ENCODE measurements at places on chromosomes 7 and 10.

DNA sequence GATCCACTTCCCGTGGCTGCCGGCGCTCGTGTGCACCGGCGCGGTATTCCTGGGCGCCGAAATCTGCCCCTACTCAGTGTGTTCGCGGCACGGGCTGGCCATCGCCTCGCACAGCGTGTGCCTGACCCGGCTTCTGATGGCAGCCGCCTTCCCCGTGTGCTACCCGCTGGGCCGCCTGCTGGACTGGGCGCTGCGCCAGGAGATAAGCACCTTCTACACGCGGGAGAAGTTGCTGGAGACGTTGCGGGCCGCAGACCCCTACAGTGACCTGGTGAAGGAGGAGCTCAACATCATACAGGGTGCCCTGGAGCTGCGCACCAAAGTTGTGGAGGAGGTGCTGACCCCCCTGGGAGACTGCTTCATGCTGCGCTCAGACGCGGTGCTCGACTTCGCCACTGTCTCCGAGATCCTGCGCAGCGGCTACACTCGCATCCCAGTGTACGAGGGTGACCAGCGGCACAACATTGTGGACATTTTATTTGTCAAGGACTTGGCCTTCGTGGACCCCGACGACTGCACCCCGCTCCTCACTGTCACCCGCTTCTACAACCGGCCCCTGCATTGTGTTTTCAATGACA lies 1.3 kb downstream of the CNNM1 start:
- peak; percentile 14 for DNase-seq

GRCh38 chr10:49744091-49744685 lies 17.9 kb downstream of the OGDHL start:
- DNase-seq, result no peak

- DNase-seq, result no peak
Measured at GRCh38 chr7:103919272-103919868, 70.1 kb downstream of the RELN start.

- no peak for DNase-seq
Measured at GRCh38 chr7:42978496-42978895, 46.3 kb downstream of the MRPL32 start.

DNA sequence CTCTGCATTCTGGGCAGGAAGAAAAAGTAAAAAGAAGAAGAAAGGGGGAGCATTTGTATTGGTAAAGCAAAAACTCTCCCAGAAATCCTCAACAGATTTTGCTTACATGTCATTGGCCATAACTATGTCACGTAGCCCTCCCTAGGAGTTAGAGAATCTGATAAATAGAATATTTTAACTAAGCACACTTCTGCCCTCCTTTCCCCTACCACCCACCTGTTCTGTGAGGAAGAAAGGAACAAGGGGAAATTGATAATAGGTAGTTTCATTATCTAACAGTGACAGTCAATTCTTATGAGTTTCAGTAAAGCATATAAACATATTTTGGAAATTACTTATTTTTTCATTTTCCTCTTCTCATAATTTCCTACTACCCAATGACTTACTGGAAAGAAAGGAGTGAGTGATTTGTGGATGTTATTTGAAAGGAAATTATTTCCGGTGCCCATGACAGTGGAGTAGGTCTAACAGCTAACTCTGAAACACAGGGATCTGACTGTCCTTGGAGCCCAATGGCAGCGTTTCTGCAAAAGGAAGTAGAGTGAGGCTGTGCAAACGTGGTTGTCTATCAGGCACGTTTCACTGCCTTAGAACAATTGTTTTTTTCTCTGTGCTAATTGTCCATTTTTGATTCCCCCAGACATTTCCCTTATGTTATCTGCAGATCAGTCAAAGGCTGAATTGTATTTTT lies 128.6 kb upstream of the MDFIC start:
- peak; percentile 23 for DNase-seq

DNA sequence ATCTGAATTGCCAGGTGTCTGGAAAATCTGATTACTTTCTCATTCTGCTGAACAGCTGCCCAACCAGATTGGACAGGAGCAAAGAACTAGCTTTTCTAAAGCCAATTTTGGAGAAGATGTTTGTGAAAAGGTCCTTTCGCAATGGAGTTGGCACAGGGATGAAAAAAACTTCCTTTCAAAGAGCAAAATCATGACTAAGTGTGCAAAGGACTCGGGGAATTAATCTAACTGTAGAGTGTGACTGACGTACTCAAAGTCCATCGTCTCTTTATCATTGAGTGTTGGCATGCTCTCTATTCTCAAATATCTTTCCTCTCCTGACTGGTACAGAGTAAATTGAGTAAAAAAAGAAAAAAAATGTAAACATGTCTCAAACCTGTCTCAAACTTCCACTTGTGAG lies 3.3 kb downstream of the NPS start:
- no peak for DNase-seq

DNA sequence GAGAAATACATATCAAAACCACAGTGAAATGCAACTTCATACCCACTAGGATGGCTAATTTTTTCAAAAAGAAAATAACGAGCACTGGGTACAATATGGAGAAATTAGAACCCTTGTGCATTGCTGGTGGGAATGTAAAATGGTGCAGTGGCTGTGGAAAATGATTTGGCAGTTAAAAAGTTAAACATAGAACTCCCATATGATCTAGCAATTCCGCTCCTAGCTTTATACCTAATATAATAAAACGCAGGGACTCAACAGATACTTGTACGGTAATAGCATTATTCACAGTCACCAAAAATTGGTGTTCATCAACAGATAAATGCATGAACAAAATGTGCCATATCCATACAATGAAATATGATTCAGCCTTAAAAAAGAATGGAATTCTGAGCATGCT lies 58.8 kb upstream of the PLPP4 start:
- no peak for DNase-seq

- DNase-seq, result no peak
Measured at GRCh38 chr7:25349283-25350017, 121.2 kb upstream of the NPVF start.

- DNase-seq, result no peak
Measured at GRCh38 chr10:68462536-68462935, 9.2 kb downstream of the DNA2 start.

DNA sequence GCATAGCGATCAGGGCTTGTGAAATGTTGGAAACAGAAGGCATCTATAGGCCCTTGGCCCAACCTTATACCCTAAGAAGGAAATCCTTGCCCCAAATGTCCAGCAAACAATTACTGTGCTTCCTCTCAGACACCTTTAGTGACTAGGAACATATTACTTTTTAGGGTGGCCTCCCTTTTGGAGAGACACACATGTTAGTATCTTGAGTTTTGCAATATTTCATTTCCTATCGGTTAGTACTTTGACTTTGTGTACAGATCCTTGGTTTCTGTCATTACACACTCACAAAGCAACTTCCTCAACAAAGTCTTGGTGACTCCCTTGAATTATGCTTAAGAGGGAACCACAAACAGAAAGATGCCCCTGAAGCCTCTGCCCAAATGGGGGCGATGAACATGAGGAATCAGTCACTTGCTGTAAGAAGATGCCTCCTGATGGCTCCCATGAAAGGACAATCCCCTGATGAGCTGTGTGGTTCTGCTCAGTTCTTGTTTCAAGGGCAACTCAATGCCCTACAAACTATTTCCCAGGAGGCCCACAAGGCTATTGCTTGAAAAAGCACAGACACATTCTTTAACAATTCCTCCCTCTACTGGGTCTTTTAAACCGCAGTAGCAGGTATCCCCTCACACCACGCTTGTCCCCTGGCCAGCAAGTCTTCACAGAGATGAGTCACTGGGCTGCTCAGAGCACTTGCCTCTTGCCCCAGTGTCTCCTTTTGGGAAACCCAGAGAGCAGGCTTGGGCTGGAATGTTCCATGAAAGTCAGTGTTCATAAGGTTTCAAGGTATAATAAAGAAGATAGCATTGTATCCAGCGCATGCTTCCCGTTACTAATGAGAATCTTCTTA lies 196.2 kb downstream of the FANK1 start:
- DNase-seq, result no peak

DNA sequence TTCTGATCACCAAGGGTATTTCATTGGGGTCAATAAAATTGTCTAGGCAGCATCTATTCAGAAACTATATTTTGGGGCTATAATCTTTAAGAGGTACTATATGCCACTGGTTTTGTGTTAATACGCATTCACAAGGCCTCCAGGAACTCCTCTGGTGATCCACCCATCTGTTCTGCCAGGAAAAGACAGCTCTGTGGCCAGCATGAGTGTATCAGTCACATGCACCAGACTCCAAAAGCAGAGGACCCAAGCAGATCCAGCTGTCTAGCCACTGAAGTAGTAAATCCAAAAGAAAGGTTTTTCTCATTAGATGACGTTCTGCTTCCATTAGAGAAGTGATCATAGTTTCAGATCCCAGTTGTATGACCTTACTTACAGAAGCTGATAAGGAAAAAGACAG lies 199.6 kb upstream of the CELF2 start:
- DNase-seq, result no peak

- DNase-seq, result no peak
Measured at GRCh38 chr10:99975942-99976809, 33.6 kb downstream of the DNMBP start.

- no peak for DNase-seq
Measured at GRCh38 chr7:11830582-11831155, 1.3 kb downstream of the THSD7A start.

GRCh38 chr10:126294451-126294850 lies 93.8 kb downstream of the ADAM12 start:
- no peak for DNase-seq

DNA sequence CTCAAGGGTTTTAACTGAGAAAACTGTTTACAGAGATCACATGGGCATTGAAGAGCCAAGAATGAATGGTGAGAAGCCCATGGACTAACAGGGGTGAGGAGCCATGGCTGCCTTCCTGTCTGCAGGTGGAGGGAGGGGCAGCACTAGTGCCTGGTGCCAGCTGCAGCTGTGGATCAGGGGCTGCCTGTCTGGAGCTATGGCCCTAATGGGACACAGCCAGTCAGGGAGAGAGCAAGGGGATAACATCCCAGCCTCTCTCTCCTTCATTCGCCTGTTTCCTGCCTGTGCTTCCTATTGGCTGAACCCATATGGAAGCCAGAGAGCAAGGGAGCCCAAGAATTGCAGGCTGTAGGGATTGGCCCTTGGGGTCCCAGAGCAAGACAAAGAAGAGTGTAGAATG lies 125.8 kb upstream of the GAD2 start:
- no peak for DNase-seq

DNA sequence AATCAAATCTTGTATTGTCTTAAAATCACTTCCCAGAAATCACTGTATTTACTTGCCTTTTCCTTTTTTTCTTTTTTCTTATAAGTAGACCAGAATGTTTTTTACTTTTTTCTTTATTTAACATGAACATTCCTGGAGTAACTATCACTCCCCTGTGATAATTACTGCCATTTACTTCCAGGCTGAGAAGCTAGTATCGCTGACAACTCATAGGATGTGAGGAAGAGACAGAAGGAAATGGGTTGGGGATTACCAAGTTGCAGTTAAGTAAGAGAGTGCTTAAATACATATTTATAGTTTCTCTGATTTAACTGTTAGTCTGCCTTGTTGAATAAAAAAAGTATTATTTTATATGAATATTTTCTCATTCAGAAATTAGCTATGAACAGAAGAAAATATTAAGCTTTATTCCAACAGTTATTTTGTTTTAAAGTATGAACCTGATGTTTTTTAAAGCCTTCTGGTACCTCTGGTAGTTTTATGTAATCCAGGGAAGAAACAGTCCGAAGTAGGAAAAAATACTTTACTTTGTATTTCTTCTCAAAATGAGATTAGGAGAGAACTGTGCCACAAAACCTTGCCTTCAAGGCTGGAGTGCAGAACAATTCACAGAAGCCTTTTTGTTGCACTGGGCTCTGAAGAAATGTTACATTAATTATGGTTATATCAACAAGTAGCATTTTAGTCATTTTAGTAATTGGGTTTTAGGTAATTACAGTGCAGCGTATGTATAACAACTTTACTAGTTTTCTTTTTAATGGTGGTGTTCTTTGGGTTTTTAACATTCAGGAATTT lies 72.8 kb downstream of the SHOC2 start:
- DNase-seq, result no peak
